ENCODE measurements at places on chromosomes 6 and 20. TPM values are rescaled to one million over a fixed set of nuclear protein-coding genes. Genes with fewer than 3 reads are reported as not detected.

DNA sequence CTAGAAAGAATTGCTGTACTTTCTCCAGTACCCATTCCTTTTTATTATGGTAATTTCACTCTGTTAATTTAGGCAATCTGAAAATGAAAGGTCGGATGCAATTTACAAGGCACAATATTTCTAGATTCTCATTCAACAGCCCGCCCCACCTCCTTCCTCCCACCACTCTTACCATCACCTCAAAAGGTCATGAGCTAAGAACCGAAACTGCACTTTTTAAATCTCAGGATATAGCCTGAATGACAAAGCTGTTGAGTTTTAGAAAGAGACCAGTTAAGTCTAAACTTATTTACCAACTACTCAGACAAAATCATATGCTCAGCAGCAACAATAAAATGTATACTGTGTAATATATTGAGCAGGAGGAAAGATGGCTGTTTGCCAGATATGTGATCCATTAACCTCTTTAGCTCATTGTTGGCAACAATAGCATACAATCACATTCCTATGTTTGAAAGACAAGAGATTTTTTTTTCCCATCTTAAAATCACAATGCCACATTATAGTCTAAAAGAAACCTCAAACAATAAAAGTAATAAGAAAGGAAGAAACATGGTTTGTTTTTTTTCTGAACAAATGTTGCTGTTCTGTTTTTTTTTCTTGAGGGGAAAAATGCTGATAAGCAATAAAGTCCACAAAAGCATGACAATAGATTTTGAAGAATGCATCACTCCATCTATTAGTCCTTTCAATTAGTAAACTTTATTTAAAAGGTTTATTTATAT lies 1.6 kb upstream of the HS3ST5 start:
- H3K27ac ChIP-seq = no peak overlapping the region
- no peak overlapping the region for H3K4me3 ChIP-seq
- DNase-seq = no peak
- H3K36me3 ChIP-seq = no peaks in the 10 kb centered on the region
- H3K4me1 ChIP-seq = no peaks in the 10 kb centered on the region

GRCh38 chr20:21522481-21523280 lies 8.8 kb upstream of the NKX2-2 start:
- no peak overlapping the region for H3K4me3 ChIP-seq
- peaks cover 44% of the 10 kb centered on the region for H3K27me3 ChIP-seq
- H3K27ac ChIP-seq = no peak overlapping the region

NOX3 gene
- total RNA-seq = not detected

- DNase-seq = no peak
- H3K27ac ChIP-seq = no peak overlapping the region
- no peak overlapping the region for H3K4me3 ChIP-seq
- H3K4me1 ChIP-seq = no peaks in the 10 kb centered on the region
Measured at GRCh38 chr6:136641166-136641565, 90.9 kb upstream of the MAP7 start.

FAM209B gene
- 0.46 TPM for total RNA-seq

C6orf136 gene
- total RNA-seq = 42.2 TPM

SLC17A2 gene
- not detected for total RNA-seq

CST7 gene
- total RNA-seq = 124 TPM

GRCh38 chr6:90347411-90347851 lies 50.8 kb upstream of the BACH2 start:
- DNase-seq = no peak
- H3K36me3 ChIP-seq = no peaks in the 10 kb centered on the region
- H3K27me3 ChIP-seq = no peaks in the 10 kb centered on the region
- no peak overlapping the region for H3K27ac ChIP-seq

DNA sequence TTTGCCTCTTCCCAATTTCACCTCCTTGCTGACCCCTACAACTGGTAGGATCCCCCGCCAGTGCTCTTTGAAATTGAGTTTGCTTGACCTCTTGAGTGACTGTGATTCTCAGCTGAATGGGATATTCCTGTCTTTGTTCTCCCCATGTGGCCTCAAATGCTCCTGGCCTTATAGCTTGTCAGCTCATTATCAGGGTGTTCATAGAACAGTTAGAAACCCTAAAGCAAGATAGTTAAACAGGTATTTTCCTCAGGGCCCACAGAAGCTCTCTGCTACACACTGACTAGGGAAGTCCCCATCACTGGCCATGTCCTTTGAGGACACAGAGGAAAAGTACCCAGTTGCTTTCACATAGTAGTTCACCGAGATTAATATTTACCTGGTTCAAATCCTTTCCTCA lies 211.5 kb upstream of the DTNBP1 start:
- DNase-seq = no peak
- H3K27me3 ChIP-seq = no peaks in the 10 kb centered on the region
- H3K27ac ChIP-seq = no peak overlapping the region
- H3K4me1 ChIP-seq = peaks cover 6% of the 10 kb centered on the region
- no peak overlapping the region for H3K4me3 ChIP-seq

DNMT3B gene
- total RNA-seq = 1.00 TPM

HLA-DOB gene
- total RNA-seq = 0.97 TPM

DNA sequence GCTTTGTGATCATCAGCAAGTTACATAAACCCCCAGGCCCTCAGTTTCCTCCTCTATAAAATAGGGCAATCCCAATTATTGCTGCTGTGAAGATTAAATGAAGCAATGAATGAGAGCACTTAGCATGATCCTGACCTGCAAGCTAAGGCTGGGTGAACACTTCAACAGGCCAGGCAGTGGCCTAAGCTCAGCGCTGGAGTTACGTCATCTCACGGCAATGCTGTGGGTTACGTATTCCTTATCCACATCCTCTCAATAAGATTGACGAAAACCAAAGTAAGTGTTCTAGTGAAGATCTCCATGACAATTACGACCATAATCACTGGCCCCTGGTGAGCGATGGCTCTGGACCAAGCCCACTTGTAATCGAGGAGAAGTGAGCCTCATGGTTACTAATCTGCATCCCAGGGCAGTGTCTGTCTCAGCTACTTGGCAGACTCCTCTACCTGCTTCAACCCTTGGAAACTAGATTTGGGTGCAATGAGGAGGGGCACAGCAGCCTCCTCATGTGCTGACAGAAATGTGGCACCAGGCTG lies 274.1 kb upstream of the ARID1B start:
- no peaks in the 10 kb centered on the region for H3K36me3 ChIP-seq
- no peaks in the 10 kb centered on the region for H3K4me1 ChIP-seq
- DNase-seq = no peak
- H3K27me3 ChIP-seq = no peaks in the 10 kb centered on the region
- no peak overlapping the region for H3K4me3 ChIP-seq
- H3K27ac ChIP-seq = no peak overlapping the region

DNA sequence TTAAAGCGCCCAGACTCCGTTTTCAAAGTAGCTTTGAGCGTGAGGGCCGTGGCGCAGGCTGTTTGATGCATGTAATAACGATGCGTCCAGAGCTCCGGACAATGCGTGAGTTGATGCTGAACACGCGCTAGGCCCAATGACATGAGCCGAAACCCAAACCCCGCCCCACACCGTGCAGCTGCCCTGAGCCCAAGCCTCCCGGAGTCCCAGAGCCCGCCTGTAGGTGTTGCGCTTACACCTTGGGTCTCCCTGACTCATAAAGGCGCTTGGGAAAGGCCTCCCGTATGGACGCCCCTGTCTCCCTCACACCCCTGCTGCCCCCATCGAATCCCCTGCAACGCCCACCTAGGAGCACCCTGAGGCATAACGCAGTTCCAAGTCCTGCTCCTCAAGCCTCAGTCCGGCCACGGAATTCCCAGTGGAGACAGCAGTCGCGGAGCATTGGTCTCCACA lies 87.6 kb downstream of the ERMARD start:
- DNase-seq = no peak
- H3K4me1 ChIP-seq = no peaks in the 10 kb centered on the region
- no peak overlapping the region for H3K27ac ChIP-seq
- H3K36me3 ChIP-seq = no peaks in the 10 kb centered on the region
- no peak overlapping the region for H3K4me3 ChIP-seq

GRCh38 chr6:135993361-135993760 lies 141.9 kb downstream of the PDE7B start:
- H3K27me3 ChIP-seq = no peaks in the 10 kb centered on the region
- H3K4me1 ChIP-seq = no peaks in the 10 kb centered on the region
- DNase-seq = no peak
- no peak overlapping the region for H3K4me3 ChIP-seq

GRCh38 chr20:25320035-25320800 lies 70.4 kb downstream of the ABHD12 start:
- no peaks in the 10 kb centered on the region for H3K4me1 ChIP-seq
- H3K27me3 ChIP-seq = no peaks in the 10 kb centered on the region
- H3K27ac ChIP-seq = no peak overlapping the region
- H3K36me3 ChIP-seq = no peaks in the 10 kb centered on the region
- no peak overlapping the region for H3K4me3 ChIP-seq

SPINT3 gene
- total RNA-seq = not detected

- no peaks in the 10 kb centered on the region for H3K27me3 ChIP-seq
- peaks cover 20% of the 10 kb centered on the region for H3K4me1 ChIP-seq
- DNase-seq = no peak
- H3K27ac ChIP-seq = no peak overlapping the region
- no peak overlapping the region for H3K4me3 ChIP-seq
- H3K36me3 ChIP-seq = peaks cover 48% of the 10 kb centered on the region
Measured at GRCh38 chr6:33686981-33687975, 24.2 kb downstream of the UQCC2 start.

GRCh38 chr20:15236812-15237211 lies 899.4 kb upstream of the FLRT3 start:
- no peak overlapping the region for H3K4me3 ChIP-seq
- H3K27me3 ChIP-seq = no peaks in the 10 kb centered on the region
- H3K27ac ChIP-seq = no peak overlapping the region
- no peak for DNase-seq
- no peaks in the 10 kb centered on the region for H3K36me3 ChIP-seq
- H3K4me1 ChIP-seq = no peaks in the 10 kb centered on the region

- DNase-seq = no peak
- H3K27ac ChIP-seq = no peak overlapping the region
- no peaks in the 10 kb centered on the region for H3K27me3 ChIP-seq
- no peaks in the 10 kb centered on the region for H3K36me3 ChIP-seq
Measured at GRCh38 chr6:101747716-101748115, 354.2 kb downstream of the GRIK2 start.

DNA sequence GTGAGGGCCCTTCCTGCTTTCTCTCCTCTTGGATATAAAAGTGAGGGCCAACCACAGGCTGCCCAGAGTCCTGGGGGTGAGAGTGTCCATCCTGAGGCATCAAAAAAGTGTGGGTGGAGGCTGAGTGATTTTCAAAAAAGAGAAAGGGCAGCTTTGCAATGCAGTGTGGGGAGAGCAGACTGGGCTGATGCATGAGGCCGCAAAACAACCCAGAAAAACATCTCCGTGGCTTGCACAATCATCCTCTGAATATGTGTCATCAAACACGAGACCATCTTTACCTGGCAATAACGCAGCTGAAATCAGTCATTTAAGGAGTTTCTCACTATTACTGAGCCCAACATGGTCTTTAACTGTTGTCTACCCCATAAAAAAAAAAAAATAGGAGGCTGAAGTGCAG lies 191.2 kb upstream of the SOX4 start:
- H3K27ac ChIP-seq = no peak overlapping the region
- H3K4me1 ChIP-seq = no peaks in the 10 kb centered on the region

- no peak overlapping the region for H3K4me3 ChIP-seq
- no peak for DNase-seq
- H3K27me3 ChIP-seq = no peaks in the 10 kb centered on the region
- H3K36me3 ChIP-seq = no peaks in the 10 kb centered on the region
- H3K27ac ChIP-seq = no peak overlapping the region
- H3K4me1 ChIP-seq = no peaks in the 10 kb centered on the region
Measured at GRCh38 chr6:133262804-133263203, 21.6 kb downstream of the EYA4 start.

GRCh38 chr6:124962639-124963415 lies 590 bp downstream of the RNF217 start:
- H3K27ac ChIP-seq = peak overlapping the region; percentile 69
- DNase-seq = no peak
- no peaks in the 10 kb centered on the region for H3K27me3 ChIP-seq
- no peaks in the 10 kb centered on the region for H3K36me3 ChIP-seq
- H3K4me1 ChIP-seq = no peaks in the 10 kb centered on the region

ATP6V1G2 gene
- total RNA-seq = 2.0 TPM

FRK gene
- 0.04 TPM for total RNA-seq

- H3K27me3 ChIP-seq = no peaks in the 10 kb centered on the region
- peak within 1 kb of the TSS; percentile 92 for H3K27ac ChIP-seq
- H3K36me3 ChIP-seq = peaks cover 3% of the 10 kb centered on the region
- DNase-seq = peak; percentile 91
- peak within 1 kb of the TSS; percentile 69 for H3K4me3 ChIP-seq
Measured at GRCh38 chr20:407953-408842, at the start of gene RBCK1. RBCK1 (plus strand) TSS chr20:408299; CDS start chr20:408758, 459 bp downstream.

DNA sequence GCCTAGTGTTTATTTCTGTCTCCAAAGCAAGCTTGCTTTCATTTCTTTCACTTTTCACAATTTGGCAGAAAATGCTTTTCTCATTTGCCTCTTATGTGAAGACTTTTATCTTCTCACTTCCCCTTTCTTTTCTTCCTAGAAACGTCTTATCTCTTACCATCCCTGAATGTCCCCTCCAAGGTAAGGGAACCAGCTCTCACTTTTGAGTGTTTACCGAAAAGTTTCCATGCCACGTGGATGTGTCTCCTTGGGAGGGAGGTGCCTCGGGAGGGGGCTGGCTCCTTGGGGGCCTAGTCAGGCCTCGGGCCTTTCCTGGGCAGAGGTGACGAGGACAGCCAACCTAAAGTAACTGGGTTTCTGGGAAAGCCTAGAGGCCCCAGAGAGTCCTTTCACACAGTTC lies 127.4 kb downstream of the CD24 start:
- H3K27me3 ChIP-seq = no peaks in the 10 kb centered on the region
- H3K4me3 ChIP-seq = no peak overlapping the region
- no peaks in the 10 kb centered on the region for H3K36me3 ChIP-seq
- H3K4me1 ChIP-seq = no peaks in the 10 kb centered on the region
- peak overlapping the region; percentile 76 for H3K27ac ChIP-seq

DNA sequence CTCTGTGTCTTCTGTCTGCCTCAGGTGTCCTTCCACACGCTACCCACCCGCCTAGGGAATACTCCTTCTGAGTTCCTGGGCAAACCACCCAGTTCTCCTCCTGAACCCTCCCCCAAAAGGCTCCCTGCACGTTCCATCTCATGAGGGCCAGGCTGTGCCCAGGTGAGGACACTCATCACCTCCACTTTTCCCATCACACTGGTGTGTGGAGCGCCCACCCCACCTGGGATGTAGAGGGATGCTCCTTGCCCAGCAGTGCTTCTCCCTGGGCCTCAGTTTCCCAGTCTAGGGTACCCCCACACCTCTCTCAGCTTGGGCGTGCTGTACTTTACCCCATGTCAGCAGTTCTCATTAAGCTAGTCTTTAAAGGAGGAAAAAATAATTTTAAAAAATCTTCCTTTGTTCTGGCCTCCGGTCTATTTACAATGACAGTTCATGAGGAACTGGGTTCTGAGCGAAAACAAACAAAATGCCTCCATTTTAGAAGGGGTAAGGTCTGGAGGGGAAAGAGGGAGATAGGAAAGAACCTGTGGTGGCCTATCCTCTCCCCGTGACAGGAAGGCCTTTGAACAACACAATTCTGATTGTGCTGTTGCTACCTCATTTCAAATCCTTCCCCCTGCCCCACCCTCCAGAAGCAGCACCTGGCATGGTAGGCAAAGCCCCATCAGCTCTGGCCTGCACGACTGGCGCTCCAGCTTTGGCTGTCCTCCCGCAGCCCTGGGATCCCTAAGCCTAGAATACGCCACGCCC lies 1.7 kb upstream of the C20orf203 start:
- no peak overlapping the region for H3K4me3 ChIP-seq
- H3K36me3 ChIP-seq = no peaks in the 10 kb centered on the region
- no peak overlapping the region for H3K27ac ChIP-seq
- H3K27me3 ChIP-seq = no peaks in the 10 kb centered on the region
- H3K4me1 ChIP-seq = peaks cover 28% of the 10 kb centered on the region

GRCh38 chr20:44759595-44759994 lies 13.9 kb downstream of the KCNK15 start:
- no peak overlapping the region for H3K27ac ChIP-seq
- no peaks in the 10 kb centered on the region for H3K4me1 ChIP-seq
- no peak for DNase-seq
- H3K4me3 ChIP-seq = no peak overlapping the region
- no peaks in the 10 kb centered on the region for H3K36me3 ChIP-seq
